ENCODE measurements at places on chromosomes 4 and X.

- DNase-seq, result no peak
These were observed 129.6 kb upstream of the QRFPR start for GRCh38 chr4:121510341-121510874.

DNA sequence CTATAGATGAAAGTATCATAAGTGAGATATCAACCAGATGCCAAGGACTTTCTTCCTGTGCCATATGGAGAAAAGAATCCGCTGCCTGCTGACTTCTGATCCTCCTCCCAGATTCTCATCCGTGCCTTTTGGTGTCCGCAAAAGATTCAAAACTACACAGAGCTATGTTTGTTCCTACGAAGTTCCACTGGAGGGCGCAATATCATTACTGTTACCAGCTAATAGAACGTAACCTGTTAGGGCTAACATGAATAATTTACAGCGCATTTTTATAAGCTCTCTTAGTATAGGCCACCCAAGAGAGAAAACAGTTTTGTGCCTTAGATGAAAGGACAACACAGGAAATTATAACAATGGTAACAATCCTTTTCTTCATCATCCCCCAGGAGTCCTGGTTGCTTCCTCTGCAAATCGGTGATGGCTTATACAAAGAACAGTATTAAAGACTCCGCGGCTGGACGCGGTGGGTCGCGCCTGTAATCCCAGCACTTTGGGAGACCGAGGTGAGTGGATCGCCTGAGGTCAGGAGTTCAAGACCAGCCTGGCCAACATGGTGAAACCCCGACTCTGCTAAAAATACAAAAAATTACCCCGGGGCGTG, 22.8 kb upstream of the CENPVL3 start:
- DNase-seq, result peak; percentile 3

DNA sequence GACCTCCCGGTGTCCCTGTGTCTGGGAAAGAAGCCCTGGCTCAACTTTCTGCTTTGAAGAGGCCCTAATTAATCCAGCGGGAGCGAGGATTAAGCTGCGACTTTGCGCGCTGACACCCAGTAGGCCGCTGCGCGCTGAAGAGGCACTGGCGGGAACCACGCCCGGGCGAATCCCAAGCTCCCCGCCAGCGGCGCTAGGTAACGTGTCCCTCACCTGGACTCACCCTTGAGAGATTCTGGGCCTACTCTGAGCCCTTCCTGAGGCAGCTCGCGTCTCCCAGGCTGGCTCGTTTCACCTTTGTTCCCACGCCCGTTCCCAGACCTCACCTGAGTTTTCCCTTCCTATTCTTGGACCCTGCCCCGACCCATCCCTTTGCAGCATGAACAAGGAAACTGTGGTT, 616 bp upstream of the KLHL34 start:
- DNase-seq, result no peak

GRCh38 chr4:77014256-77014655, 61.5 kb downstream of the CCNI start:
- DNase-seq, result no peak

DNA sequence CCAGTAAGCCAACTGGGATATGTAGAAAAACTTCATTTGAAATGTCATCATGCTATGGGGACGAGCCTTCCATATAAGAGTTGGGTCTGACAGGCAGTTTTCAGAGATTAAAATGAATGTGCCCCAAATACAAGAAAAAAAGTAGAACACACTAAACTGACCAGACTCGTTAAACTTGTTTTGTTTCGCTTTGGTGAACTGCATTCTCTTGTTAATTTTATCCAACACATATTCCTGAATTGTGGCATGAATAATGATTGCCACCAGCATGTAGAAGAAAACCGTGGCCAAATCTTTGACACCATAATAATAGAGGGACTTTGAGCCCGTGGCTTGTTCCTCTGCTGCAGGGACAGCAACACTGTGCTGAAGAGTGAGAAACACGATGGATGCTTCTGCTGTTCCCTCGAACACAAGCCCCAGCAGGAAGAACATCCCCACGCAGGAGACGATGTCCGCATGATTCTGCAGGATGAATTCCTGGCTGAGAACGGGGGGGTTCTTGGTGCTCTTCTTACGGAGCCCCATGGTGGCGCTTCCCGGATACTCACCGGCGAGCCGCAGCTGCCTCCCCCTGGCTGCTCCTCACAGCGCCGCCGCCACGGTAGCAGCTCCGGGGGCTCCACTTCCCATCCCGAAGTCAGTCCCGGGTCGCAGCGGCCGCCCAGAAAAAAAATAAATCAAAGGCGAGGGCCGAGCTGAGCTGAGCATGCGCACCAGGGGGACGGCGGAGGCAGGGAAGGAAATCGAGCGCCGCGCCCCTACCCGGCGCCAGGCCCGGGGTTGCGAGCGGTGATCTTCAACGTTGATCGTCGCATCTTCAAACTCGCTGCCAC, at the start of gene TRAM1L1:
TRAM1L1 (minus strand) TSS at position 711 of the 836 bp plus-strand sequence; CDS start at position 528, 183 bp downstream.
- no peak for DNase-seq

GRCh38 chr4:108094131-108094530, 74.6 kb downstream of the LEF1 start:
- no peak for DNase-seq

GRCh38 chrX:30568136-30568535, 9.4 kb downstream of the TASL start:
- DNase-seq, result peak; percentile 17

DNA sequence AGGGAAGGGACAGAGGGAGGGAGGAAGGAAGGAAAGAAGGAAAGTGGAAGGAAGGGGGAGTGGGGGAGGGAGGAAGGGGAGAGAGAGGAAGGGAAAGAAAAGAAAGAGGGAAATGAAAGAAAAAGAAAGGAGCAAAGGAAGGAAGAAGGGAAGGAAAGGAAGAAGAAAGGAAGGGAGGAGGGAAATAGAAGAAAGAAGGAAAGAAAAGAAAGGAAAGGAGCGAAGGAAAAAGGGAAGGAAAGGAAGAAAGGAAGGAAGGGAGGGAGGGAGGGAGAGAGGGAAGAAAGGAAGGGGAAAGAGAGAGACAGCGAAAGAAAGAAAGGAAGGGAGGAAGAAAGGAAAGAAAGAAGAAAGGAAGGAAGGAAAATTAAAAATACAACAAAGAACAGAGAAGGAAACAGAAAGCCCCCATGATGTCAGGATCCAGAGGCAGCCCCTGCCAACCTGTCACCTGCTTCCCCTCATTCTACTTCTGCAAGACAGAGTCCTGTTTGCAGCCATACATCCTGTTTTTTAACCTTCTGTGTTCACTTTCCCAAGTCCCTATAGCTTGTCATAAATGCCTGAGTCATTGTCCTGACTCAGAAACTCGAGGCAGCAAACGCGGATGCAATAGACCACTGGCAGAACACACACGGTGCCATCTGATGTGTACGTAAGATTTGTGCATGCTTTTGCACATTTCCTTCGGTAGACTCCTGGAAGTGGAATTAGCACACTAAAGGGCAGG, 77.0 kb upstream of the C4orf50 start:
- DNase-seq, result no peak

DNA sequence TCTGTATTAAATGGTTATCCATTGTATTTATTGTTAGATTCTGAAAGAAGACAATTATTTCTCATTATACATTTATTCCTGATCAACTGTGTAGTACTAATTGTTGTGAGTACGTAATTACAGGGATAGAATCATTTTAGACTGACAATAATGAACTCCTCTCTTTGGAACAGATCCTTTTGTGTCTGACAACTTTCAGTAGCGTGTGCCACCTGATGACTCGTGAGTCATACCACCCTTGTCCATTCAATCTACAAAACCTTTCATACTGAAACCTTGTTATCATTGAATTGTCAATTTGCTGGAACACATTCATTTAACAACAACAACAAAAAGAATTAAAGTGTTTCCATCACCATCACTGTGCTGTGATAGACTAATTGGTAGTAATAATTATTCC, 602.7 kb upstream of the PCDH7 start:
- DNase-seq, result no peak

DNA sequence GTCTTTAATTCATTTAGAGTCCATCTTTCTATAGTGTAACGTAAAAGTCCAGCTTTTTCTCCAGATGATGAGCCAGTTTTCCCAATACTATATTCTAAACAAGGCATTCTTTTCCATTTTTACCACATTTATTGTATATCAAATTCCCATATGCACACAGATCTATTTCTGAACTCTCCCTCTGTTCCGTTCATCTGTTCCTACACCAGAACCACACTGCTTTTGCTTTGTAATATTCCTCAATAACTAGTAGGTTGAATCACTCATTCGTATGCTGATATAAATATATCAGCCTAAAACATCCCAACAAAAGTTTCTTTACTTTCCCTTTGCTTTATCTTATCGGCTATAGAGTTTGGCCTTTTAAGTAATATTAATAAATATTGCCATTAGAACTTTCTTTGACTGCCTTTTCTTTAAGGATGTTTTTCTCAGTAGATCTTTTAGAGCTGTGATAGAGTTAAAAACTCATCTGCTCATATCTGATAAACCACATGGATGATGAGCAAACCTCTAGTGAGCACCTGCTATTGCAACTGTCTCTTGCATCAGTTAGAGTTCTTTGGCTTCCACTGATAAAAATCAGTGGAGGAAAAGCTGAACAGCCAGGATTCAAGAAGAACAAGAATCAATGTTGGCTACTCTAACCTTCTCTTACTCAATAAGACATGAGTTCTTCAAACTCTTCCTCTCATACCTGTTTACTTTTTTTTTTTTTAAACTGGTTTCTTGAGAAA, 13.1 kb upstream of the RPL34 start:
- no peak for DNase-seq

GRCh38 chr4:8913121-8913857, 41.6 kb upstream of the HMX1 start:
- no peak for DNase-seq

GRCh38 chr4:475962-476361, 23.0 kb downstream of the ZNF721 start:
- DNase-seq, result no peak

DNA sequence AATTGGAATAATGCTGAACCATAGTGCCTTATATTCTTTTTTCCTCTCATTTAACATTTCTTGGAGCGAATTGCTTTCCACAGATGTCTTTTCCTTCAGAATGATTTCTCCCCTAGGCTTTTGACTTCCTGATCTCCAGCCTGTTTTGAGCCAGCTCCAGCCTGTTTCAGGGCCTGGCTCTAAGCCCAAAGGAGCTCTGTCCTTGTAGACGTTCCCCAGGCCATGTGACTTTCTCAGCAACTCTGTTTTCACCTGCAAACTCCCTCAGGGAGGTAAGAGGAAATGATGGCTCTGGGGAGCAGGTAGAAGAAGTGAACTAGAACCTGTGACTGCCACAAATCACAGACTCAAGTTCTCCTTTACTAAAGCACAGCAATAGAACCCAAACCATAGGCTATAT, 89.1 kb downstream of the AKAP4 start:
- no peak for DNase-seq

- no peak for DNase-seq
These were observed 41.5 kb downstream of the GPRIN3 start for GRCh38 chr4:89266128-89266527.

- DNase-seq, result no peak
These were observed 274.4 kb downstream of the IDS start for GRCh38 chrX:149230689-149231088.

- DNase-seq, result no peak
These were observed 56.1 kb upstream of the HELT start for GRCh38 chr4:184962125-184962638.

- peak; percentile 59 for DNase-seq
These were observed 15.0 kb upstream of the STK32B start for GRCh38 chr4:5036239-5036638.

DNA sequence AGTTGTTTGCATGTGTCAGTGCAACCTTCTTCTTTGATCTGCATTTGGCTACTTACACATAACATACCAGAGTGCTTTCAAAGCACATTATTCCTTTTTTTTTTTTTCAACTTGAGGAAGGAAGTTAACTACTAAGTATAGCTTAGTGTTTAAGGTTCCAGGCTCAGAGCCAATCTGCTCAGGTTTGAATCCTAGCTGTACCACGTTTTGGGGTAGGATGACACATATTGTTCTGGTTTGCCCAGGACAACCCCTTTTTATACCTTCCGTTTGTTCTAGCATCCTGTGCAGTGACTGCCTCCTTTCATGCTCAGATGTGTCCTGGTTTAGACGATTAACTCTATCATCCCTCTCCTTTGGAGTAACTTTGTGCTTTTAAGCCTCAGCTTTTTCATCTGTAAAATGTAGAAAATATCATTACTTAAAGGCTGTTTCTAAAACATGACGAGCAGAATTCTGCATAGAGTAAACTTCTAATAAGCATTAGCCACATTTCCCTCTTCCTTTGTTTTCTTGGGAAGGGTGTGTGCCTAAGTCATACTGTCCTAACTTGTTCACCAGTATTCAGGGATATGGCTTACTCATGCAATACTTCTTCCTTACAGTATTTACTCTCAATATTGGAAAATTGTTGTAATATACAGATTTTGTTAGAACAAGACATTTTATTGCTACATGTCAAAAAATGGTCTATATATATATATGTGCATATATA, 281.3 kb downstream of the C4orf33 start:
- no peak for DNase-seq

GRCh38 chr4:111984169-111984819, 161.0 kb upstream of the FAM241A start:
- DNase-seq, result no peak

GRCh38 chrX:39313146-39313545, 511.9 kb downstream of the MID1IP1 start:
- no peak for DNase-seq

DNA sequence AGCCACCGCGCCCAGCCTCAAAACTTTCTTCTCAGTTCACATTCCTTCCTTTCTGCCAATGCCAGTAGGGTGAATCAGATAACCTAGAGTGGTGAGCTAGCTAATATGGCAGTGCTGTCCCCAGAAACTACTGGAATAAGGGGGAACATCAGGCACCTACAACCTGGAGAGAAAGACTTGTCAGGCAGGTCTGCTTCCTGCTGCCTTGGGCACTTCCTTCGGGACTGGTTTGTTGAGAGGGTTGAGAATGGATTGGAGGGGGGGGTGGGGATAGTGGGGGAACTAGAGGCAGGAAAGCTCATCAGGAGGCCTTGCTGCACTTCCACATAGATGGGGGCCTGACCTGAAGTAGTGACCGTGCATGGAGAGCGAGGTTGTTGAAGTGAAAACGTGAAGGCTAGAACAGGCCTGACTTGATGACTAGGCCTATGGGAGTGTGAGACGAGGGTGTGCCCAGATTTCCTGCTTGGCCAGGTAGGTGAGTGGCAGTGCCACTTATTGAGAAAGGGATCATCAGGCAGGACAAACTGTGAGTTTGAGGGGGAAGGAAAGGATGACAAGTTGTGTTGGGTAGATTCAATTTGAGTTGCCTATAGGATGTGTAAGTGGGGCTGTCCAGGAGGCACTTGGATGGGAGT, 33.4 kb downstream of the SLC25A5 start:
- no peak for DNase-seq

DNA sequence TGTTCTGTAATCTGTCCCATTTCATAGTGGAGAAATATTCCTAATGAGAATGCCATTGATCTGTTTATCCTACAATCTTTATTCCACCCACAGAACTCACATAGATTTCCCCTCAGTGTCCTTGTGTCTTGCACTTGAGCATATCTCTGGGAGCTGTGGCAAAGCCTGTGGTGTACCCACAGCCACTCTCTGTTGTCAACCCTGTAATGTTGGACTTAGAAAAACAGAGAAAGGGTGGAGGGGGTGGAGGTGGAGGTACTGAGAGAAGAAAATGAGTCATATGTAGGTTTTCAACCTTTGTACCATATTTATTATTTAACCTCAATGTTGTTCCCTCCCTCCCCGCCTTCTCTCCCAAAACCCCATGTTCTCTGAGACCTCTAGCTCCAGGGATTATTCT, 46.9 kb upstream of the TLL1 start:
- no peak for DNase-seq

- no peak for DNase-seq
These were observed 297.7 kb upstream of the DIAPH2 start for GRCh38 chrX:96386981-96387380.

- no peak for DNase-seq
These were observed 915.5 kb downstream of the FAT4 start for GRCh38 chr4:126230269-126230668.

GRCh38 chr4:35883108-35883507, 361.2 kb downstream of the ARAP2 start:
- DNase-seq, result no peak
